A172 (cell line): ENCODE measurements at places on chromosomes 16 and 17. TPM values are rescaled to one million over a fixed set of nuclear protein-coding genes. Genes with fewer than 3 reads are reported as not detected.

The SLC35G6 gene
- not detected in 2 replicates for total RNA-seq

The ZNF267 gene
- 14.3 and 18.6 TPM in 2 replicates for total RNA-seq

The TENT4B gene
- 7.4 and 11.2 TPM in 2 replicates for total RNA-seq

The GALNS gene
- total RNA-seq = 25.8 and 34.3 TPM in 2 replicates

The NAE1 gene
- 103 and 137 TPM in 2 replicates for total RNA-seq

The UNC45B gene
- not detected in 2 replicates for total RNA-seq

The TNP2 gene
- not detected in 2 replicates for total RNA-seq
